ENCODE measurements at places on chromosomes 2 and 18.

GRCh38 chr2:200687922-200688920, 102.4 kb downstream of the AOX1 start:
- DNase-seq, result no peak

- no peak for DNase-seq
These were observed 13.9 kb upstream of the GULP1 start for GRCh38 chr2:188277786-188278185.

- no peak for DNase-seq
These were observed 75.1 kb upstream of the TMEM247 start for GRCh38 chr2:46404181-46404759.

- no peak for DNase-seq
These were observed 208.3 kb downstream of the EIPR1 start for GRCh38 chr2:3169106-3169870.

DNA sequence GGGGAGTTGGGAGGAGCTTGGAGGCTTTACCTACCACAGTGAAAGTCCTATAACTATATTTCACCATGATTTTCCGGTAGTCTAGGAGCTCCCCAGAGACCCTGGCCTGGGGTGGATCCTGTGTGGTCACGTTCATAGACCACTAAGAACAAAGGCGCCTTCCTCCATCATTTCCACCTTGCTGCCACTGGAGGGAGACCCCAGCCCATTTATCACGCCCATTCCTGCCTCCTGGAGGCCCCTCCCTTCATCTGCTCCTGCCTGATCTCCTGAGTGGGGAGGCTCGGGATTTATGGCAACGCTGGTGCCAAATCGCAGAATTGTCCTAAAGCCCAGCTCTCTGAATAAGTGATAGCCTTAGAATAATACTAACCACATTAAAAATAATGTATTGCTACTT, 507.6 kb upstream of the SPHKAP start:
- DNase-seq, result peak; percentile 17

DNA sequence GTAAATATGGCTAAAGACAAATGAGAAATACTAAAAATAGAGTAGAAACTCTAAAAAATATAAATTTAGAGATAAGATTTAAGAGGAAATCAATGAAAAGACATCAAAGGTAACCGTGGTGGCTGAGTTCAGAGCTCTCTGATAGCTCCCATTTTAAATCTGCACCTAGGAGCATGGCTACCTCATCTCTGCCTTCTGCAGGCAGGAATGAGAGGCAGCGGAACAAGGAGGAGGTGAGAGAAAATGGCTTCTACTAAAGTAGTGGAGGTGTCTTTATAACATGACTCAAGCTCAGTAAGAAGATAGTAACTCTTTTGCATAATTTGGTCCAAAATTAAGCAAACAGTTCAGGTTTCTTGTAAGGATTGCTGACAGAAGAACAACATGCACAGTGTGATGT, 758.7 kb upstream of the FSHR start:
- DNase-seq, result no peak

GRCh38 chr2:110905217-110905616, 172.8 kb downstream of the ACOXL start:
- DNase-seq, result no peak

GRCh38 chr2:126707191-126707590, 51.2 kb downstream of the GYPC start:
- DNase-seq, result no peak

GRCh38 chr2:64661741-64662169, 8.0 kb upstream of the SERTAD2 start:
- DNase-seq, result no peak

- no peak for DNase-seq
These were observed 393.0 kb upstream of the SALL3 start for GRCh38 chr18:78586586-78586985.

DNA sequence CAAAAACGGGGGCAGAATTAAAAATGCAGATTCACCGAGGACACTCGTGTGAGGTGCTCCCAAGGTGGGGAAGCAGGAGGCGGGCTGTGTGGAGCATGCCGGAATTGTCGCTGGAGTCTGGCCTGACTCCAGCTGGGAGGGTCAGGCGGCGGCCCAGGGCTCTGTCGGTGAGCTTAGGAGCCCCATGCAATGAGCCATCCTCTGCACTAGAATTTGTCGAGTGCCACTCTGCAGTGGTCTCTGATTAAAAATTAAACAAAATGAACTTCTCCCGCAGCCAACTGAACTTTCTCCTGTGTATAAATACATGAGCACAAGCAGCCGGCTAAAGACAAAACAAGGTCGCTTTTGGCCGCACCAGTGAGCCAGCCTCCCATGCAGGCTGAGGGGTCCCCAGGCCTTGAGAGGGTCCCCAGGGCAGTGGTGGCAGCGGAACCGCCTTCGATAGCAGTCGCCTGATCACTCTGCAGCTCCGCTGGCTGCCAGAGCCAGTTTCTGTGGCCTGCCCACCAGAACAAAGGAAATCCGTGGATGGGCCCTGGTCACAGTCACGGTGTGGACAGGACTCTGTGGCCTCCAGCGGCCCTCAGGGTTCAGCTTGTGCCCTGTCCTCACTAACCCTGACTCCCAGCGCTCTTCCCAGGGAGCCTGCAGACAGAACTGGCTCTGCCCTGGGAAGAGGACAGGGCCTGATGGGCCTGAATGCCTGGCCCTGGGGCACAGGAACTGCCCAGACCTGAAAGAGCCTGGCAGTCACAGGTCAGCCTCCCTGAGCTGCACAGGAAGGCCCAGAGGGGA, 201.3 kb downstream of the EIPR1 start:
- no peak for DNase-seq

- no peak for DNase-seq
These were observed 144.7 kb downstream of the LYPD6B start for GRCh38 chr2:149183187-149183586.

DNA sequence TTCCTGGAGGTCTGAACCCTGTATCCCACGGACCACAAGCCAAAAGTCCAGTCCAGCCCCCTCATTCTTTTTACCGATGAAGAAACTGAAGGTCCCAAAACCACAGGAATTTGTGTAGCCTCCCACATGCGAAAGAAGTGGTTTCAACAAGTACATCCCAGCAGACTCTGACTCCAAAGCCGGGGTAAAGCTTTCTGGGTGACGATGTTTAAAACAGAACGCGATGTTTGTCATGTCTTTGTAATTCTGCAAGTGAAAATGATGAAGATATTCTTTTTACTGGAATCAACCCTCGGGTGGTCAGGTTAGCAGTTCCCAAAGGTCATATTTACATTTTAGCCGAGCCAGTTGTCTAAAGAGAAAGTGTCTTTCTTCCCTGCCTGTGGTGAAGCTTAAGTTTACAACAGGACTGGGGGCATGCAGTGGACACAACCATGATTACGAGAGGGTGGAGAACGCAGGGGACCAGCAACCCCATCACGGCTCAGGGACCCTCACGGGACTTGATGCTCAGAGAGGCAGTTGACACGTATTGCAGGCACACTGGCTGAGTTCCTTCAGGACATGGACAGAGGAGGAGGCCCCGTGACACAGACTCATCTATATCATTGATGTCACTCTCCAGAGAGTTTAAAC, 17.8 kb upstream of the TMEM131 start:
- no peak for DNase-seq

DNA sequence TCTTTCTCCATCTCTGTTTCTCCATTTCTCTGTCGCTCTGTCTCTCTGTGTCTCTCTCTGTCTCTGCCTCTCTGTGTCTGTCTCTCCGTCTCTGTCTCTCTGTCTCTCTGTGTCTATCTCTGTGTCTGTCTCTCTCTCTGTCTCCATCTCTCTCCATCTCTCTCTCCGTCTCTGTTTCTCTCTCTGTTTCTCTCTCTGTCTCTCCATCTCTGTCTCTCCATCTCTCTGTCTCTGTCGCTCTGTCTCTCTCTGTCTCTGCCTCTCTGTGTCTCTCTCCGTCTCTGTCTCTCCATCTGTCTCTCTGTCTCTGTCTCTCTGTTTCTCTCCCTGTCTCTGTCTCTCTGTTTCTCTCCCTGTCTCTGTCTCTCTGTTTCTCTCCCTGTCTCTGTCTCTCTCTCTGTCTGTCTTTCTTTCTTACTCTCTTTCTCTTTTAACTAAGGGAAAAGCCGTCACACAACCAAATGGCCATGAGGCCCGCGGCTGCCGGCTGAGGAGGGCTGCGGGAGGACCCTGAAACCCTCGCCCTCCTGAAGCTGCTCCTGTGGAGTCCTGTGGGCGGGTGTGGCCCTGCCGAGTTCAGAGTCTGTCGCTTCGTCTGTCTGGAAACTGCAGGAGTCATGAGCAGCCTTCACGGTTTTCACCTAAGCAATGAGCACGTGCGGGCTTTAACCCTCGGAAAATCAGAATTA, 29.3 kb downstream of the NFATC1 start:
- no peak for DNase-seq

GRCh38 chr2:176679061-176679669, 409.9 kb downstream of the MTX2 start:
- no peak for DNase-seq

DNA sequence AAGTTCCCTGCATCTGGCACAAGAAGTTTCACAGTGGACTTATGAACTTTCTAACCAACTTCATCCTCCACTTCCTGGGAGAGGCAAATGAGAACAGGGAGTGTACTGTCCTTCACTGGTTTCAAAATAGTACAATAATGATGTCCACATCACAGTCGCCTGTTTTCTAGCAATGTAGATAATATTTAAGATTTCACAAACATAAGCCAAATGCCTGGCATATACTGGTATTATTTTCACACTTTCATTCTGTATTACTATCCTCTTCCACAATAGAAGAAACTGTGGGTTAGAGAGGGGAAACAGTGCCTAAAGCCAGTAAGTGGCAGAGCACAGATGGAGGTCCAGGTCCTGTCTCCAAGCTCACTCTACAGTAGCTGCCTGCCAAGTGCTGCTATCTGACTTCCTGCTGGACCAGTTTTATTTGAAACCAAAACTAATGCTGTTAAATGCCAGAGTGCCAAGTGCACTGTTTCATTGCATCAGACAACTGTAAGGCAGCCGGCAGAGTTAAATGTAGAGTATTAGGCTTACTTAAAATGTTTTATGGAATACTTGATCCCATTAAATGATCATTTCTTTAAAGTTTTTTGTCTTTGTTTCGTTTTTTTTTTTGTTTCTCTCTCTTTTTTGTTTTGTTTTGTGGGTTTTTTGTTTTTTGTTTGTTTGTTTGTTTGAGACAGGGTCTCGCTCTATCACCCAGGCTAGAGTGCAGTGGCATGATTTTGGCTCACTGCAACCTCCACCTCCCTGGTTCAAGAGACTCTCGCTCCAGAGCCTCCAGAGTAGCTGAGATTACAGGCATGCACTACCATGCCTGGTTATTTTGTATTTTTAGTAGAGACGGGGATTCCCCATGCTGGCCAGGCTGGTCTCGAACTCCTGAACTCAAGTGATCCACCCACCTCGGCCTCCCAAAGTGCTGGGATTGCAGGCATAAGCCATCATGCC, 15.1 kb downstream of the COBLL1 start:
- DNase-seq, result no peak

GRCh38 chr2:42089340-42089925, 41.6 kb downstream of the PKDCC start:
- no peak for DNase-seq

- DNase-seq, result no peak
These were observed 354.8 kb downstream of the DCC start for GRCh38 chr18:52694804-52695203.

DNA sequence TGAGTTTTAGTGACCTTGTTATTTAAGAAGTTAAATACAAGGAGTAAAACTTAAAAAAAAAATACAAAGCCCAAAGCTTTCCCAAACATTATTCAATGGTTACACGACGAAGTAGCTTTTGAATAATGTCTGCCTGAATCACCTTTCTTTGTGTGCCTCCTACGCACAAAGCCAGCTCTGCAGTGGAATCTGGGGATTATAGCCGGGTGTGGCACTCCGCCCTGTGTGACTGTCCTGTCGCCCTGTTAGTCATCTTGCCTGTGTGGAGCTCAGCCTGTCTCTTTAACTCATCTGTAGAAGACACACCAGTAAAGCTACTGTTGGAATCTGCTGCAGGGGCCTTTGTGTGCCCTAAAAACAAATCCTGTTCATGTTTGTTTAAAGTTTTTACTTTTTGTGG, 79.4 kb upstream of the TCF7L1 start:
- no peak for DNase-seq

DNA sequence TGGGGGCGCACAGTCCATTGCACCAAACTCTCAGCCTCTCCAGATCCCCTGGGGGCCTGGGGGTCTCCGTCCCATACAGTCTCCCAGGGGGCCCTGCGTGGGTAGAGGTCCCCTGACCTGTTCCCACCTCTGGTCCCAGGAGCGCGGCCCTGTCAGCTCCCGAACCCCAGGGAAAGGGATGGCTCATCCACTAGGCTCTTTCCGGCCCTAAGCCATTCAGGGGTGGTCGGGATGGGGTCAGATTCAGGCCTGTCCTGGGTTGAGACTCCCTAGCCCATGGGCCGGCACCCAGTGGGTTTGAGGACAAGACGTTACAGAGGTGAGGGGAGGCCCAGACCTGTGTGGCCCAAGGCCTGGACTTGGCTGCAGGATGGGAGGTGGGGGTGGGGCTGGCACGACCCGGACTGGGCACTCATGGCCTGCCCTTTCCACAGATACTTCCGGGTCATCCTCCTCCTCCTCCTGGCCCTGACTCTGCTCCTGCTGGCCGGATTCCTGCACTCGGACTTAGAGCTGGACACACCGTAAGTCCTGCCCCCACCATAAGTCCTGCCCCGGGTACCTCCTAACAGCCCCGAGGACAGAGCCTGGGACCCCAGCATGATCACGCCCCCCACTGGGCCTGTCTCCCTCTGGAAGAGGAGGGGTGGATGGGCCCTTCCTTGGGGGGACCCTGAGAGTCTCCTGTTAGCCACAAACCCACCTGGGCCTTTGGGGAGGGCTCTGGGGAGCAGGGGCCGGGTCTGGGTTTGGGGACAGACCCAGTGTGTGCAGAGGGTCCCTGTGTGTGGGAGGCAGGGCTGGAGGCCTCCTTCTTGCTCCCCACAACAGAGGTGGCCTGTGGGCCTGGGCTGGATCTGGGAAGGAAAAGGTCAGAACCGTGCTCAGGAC, 10.1 kb upstream of the NEU4 start:
- no peak for DNase-seq

- no peak for DNase-seq
These were observed 36.6 kb downstream of the ZAP70 start for GRCh38 chr2:97750017-97750416.

- no peak for DNase-seq
These were observed 45.9 kb upstream of the AFF3 start for GRCh38 chr2:100188326-100188725.

DNA sequence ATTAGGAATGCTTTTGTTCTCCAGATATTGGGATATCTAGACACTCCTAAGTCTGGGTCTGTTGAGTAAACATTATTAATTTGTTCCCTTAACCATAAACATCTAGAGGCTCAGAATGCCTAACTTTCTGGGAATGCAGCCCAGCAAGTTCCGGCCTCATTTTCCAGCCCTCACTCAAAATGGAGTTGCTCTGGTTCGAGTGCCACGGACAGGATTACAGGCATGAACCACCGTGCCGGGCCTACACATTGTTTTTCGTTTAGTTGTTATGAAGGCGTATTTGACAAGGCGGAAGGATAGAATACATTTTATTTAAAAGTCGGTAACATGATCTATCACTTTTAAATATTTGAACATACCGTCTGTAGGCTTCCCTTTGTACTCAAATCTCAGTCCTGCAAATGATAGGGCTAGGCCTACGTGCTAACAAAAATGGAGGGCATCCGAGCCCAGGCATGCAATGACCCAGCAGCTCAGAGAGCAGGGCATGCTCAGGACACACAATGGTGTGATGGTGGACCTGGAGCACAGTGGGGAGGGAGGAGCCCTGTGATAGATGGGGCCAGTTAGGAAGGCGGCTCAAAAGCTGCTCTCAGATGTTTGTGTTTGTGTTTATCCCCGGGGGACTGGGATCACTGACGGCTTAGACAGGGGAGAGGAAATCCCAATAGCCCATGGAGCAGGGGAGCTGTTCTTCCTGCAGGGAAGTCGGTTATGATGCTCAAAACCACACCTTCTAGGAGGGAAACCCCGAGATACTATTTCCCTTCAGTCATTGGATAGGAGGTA, 2.9 kb upstream of the SCYGR1 start:
- no peak for DNase-seq

- no peak for DNase-seq
These were observed 473.0 kb upstream of the LRRTM4 start for GRCh38 chr2:77995161-77995560.

All from renal cortex interstitium (tissue), 15 donors.